IMR-90 (cell line): ENCODE measurements at places on chromosomes 2 and 18. TPM values are rescaled to one million over a fixed set of nuclear protein-coding genes. Genes with fewer than 3 reads are reported as not detected.
A peak's percentile ranks its signal among the peaks of the same experiment; 100 is the strongest.

- H3K27ac ChIP-seq, result no peak overlapping the region
- no peak for DNase-seq
- H3K27me3 ChIP-seq, result peaks cover 39% of the 10 kb centered on the region
- no peaks in the 10 kb centered on the region for H3K4me1 ChIP-seq
These were observed 7.5 kb downstream of the NPPC start for GRCh38 chr2:231918501-231919330.

DNA sequence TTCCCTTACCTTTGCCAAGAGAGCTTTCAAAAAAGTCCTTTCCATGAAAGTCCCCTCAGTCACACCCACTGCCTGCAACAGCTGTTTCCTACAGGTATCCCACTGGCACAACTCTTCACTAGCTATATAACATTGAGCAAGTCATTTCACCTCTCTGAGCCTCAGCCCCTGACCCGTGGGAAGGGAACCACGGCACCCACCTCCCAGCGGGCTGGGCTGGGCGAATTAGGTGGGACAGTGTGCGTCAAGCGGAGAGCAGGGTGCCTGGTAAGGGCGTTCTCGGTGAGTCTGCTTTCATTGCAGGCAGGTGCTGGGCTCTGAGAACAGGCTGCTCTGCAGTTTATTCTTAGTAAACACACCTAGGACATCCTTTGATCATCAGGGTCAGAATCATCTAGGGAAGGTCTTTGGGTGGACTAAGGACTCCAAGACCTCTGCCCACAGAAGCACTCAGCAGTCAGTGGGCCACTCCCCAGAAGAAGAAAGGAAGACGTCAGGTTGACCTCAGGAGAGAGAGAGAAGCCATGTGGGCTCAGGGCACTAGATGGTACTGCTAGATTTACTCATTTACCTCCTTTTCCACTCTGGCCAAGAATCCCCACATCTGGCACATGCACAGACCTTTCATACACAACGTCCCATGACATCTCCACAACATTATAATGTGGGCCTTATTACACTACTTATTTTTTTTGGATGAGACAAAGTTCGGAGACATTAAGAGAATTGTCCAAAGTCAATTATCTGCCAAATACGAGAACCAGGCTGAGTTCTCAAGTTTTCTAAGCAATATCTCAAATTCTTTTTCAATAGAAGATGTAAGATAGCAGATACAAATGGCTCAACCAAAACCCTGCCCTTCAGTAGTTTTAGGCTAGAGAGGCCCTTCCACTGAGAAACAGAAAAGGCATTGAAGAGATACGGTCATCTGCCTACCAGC lies 79.9 kb downstream of the GALNT14 start:
- no peak for DNase-seq
- H3K36me3 ChIP-seq, result no peaks in the 10 kb centered on the region
- H3K27me3 ChIP-seq, result no peaks in the 10 kb centered on the region; the same call in 1 of the 2 replicates
- H3K27ac ChIP-seq, result no peak overlapping the region
- H3K4me3 ChIP-seq, result no peak overlapping the region

- H3K4me3 ChIP-seq, result no peak overlapping the region
- H3K36me3 ChIP-seq, result no peaks in the 10 kb centered on the region
- H3K27me3 ChIP-seq, result no peaks in the 10 kb centered on the region
- no peak overlapping the region for H3K27ac ChIP-seq
These were observed 240.0 kb upstream of the NT5C1B start for GRCh38 chr2:18829251-18829902.

GRCh38 chr2:108988796-108989713 lies at the start of gene EDAR:
TSS of gene EDAR (minus strand) at chr2:108989220. CDS start at chr2:108931014, 58,206 bp downstream.
- H3K36me3 ChIP-seq, result no peaks in the 10 kb centered on the region
- H3K27ac ChIP-seq, result no peak within 1 kb of the TSS
- peaks cover 76% of the 10 kb centered on the region for H3K27me3 ChIP-seq
- no peak for DNase-seq
- H3K4me3 ChIP-seq, result no peak within 1 kb of the TSS

DNA sequence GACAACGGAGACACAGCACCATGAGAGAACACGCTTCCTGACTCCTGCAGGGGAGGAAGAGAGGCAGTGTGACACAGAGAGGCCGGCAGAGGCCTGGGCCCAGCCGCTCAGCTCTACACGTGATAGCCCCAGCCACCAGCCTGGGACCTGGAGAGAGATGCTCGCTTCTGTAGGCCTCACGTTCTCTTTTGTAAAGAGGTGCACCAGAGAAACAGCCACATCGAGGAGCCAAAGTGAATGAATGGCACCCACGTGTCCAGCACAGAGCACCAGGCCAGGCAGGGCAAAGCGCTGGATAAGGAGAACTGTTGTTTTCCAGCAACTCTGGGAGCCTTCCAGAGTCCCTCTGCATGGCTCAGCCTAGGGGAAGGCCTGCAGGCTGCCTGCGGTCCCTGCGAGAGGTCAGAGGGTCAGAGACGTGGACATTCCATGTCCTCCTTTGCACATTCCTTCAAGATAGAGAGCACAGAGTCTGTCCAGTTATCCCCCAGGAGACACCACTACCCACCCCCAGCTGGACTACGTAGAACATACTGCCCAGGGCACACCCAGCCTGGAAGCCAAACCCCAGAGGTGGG lies 14.2 kb downstream of the LIMS2 start:
- no peaks in the 10 kb centered on the region for H3K27me3 ChIP-seq
- peaks cover 11% of the 10 kb centered on the region for H3K36me3 ChIP-seq
- H3K4me3 ChIP-seq, result no peak overlapping the region
- no peak overlapping the region for H3K27ac ChIP-seq
- peaks cover 14% of the 10 kb centered on the region for H3K4me1 ChIP-seq

DNA sequence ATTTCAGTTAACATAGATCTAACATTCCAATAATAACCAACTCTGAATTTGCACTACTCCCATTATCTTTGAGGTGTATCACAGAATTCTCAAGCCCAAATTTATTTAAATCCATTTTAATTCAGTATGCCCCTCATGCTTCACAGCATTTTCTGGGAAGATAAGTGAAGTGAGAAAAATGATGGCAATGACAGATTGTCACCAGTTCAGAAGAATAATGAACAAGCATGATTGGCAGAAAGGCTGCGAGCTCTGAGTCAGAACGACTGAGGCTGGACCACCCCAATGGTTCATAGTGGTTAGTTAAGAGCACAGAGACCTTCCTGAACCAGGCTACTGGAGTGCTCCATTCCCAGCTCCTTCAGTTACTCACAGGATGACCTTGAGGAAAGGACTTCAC lies 4.9 kb downstream of the SPRED2 start:
- no peak overlapping the region for H3K27ac ChIP-seq

DNA sequence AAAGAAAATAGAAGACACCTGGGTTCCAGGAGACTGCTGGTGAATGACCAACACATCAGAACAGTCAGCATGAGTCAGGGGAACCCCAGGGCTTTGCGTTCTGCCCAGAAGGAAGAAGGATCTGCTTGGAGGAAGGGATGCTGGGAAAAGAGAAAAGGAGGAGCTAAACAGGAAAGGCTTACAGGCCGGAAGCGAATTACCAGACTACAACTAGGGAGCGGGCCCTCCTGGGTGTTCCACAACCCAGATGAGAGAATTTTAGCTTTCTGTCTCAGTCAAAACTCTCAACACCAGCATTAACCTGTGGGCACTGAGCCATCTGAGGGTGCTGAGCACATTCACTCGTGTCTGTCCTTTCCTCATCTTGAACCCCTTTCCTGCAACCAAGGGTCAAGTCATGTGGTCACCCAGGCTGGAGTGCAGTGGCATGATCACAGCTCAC lies 19.2 kb downstream of the CDC42EP3 start:
- peak; percentile 97 for DNase-seq
- H3K27ac ChIP-seq, result peak overlapping the region; percentile 42
- H3K36me3 ChIP-seq, result peaks cover 59% of the 10 kb centered on the region

DNA sequence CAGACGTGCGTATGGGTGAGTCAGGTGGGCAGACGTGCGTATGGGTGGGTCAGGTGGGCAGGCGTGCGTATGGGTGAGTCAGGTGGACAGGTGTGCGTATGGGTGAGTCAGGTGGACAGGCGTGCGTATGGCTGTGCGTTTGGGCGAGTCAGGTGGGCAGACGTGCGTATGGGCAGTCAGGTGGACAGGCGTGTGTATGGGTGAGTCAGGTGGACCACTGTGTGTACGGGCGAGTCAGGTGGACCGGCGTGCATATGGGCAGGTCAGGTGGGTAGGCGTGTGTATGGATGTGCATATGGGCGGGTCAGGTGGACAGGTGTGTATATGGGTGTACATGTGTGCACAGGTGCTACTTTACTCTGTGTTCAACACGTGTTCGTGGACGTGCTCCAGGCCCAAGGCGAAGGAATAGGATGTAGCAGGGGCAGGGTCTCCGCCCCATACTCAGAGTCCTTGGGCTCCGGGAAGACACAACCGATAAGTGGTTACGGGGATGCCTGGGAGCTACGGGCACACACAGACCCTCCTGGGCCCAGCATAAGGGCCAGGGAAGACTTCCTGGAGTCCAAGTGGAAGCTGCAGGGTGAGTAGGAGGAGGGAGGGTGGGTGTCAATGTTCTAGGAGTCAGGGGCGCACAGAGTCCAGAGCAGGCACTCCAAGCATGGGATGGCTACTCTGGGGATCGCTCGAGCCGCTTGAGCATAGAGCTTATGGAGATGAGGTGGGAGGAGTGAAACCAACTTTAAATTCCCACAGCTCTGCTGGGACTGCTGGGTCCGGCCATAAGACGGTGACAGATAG lies 27.1 kb upstream of the KLF11 start:
- H3K27me3 ChIP-seq, result peaks cover 5% of the 10 kb centered on the region; the same call in 1 of the 2 replicates
- H3K36me3 ChIP-seq, result no peaks in the 10 kb centered on the region
- peaks cover 2% of the 10 kb centered on the region; the same call in 1 of the 2 replicates for H3K4me1 ChIP-seq
- H3K27ac ChIP-seq, result no peak overlapping the region
- no peak for DNase-seq

GRCh38 chr2:175062787-175063585 lies 57.8 kb upstream of the CHN1 start:
- H3K4me1 ChIP-seq, result no peaks in the 10 kb centered on the region
- no peak overlapping the region for H3K4me3 ChIP-seq
- no peak overlapping the region for H3K27ac ChIP-seq
- DNase-seq, result no peak

DNA sequence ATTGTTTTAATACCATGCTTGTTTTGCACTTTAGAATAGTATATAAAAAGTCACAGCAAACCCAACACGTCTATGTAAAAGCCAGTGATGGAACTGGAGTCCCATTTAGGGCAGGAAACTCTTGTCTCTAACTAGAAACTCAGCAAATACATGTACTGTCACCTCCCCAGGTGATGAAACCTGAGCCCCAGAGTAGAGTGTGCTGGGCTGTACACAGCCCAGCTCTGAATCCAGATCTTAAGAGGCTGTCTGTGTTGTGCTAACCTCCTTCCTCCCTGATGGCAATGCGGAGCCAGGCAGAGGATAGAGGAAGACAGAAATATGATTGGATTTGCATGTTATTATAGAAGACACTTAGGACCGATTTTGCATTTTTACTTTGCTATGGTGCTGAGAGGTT lies 317.5 kb upstream of the TRIB2 start:
- H3K36me3 ChIP-seq, result no peaks in the 10 kb centered on the region
- no peak overlapping the region for H3K4me3 ChIP-seq
- H3K27ac ChIP-seq, result no peak overlapping the region
- no peaks in the 10 kb centered on the region for H3K27me3 ChIP-seq

DNA sequence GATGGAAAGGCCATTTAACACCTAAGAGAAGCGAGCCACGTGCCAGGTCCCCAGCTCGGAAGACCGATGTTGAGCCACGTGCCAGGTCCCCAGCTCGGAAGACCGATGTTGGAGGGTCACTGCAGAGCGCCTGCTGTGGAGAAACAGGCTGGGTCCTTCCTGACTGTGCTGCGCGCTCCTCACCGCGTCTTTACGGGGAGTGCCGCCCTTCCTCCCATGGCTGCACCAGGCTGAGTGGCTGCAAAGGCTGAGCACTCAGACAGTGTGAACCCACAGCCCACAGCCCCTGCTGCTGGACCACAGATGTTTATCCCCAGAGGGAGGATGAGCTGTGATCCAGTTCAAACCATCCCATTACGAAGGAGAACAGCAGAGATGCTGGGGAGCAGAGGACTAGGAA lies 55.7 kb downstream of the RTP5 start:
- no peaks in the 10 kb centered on the region for H3K36me3 ChIP-seq
- DNase-seq, result no peak
- H3K4me1 ChIP-seq, result no peaks in the 10 kb centered on the region
- H3K27ac ChIP-seq, result no peak overlapping the region
- peaks cover 15% of the 10 kb centered on the region for H3K27me3 ChIP-seq

GRCh38 chr2:105378921-105379383 lies 19.9 kb downstream of the FHL2 start:
- peak overlapping the region; percentile 75 for H3K27ac ChIP-seq
- no peaks in the 10 kb centered on the region for H3K27me3 ChIP-seq
- H3K36me3 ChIP-seq, result peaks cover 78% of the 10 kb centered on the region
- H3K4me1 ChIP-seq, result peaks cover 58% of the 10 kb centered on the region
- H3K4me3 ChIP-seq, result no peak overlapping the region

DNA sequence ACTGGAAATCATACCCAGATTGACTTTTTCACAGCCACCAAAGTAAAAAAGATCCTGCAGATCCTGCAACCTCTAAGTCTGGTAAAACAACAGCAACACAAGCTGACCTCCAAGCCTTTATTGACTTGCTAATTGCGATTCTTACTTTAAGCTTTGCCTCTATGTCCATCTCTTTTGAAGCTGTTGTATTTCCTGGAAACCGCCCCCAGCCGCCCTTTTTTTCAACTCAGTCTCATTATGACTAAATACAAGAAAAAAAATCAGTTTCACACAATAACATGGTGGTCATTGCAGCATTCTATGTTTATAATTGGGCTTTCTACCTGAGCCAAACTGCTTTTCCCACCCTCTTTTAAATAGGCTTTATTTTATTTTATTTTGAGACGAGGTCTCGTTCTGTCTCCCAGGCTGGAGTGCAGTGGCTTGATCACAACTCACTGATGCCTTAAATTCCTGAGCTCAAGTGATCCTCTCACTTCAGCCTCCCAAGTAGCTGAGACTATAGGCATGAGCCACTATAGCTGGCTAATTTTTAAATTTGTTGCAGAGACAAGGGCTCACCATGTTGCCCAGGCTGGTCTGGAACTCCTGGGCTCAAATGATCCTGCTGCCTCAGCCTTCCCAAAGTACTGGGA lies 76.2 kb downstream of the MOGAT1 start:
- H3K27ac ChIP-seq, result no peak overlapping the region
- no peaks in the 10 kb centered on the region for H3K27me3 ChIP-seq
- peaks cover 2% of the 10 kb centered on the region; the same call in 1 of the 2 replicates for H3K4me1 ChIP-seq
- DNase-seq, result no peak
- H3K36me3 ChIP-seq, result no peaks in the 10 kb centered on the region

- H3K27ac ChIP-seq, result no peak overlapping the region
- H3K36me3 ChIP-seq, result no peaks in the 10 kb centered on the region
- DNase-seq, result no peak
- no peak overlapping the region for H3K4me3 ChIP-seq
- H3K27me3 ChIP-seq, result peaks cover 9% of the 10 kb centered on the region
- no peaks in the 10 kb centered on the region for H3K4me1 ChIP-seq
These were observed 31.7 kb upstream of the DYNC1I2 start for GRCh38 chr2:171655586-171655985.

The LRP1B gene
- under 0.01 TPM in 2 replicates for total RNA-seq

The TDRD15 gene
- total RNA-seq, result not detected in 2 replicates

The CYTIP gene
- not detected in 2 replicates for total RNA-seq

The OSBPL6 gene
- 2.8 and 3.2 TPM in 2 replicates for total RNA-seq

The KATNAL2 gene
- 0.90 and 1.4 TPM in 2 replicates for total RNA-seq

The RGPD8 gene
- 4.1 and 4.2 TPM in 2 replicates for total RNA-seq

The SERPINB10 gene
- total RNA-seq, result not detected in 2 replicates

The KHK gene
- 0.56 and 0.72 TPM in 2 replicates for total RNA-seq

The GALR1 gene
- total RNA-seq, result not detected in 2 replicates

The POTEI gene
- total RNA-seq, result not detected in 2 replicates

The IL1B gene
- 3.0 and 3.6 TPM in 2 replicates for total RNA-seq

The GNAL gene
- 0.28 and 0.36 TPM in 2 replicates for total RNA-seq

The POTEF gene
- total RNA-seq, result not detected in 2 replicates

The MARS2 gene
- 3.8 and 3.9 TPM in 2 replicates for total RNA-seq

The CD207 gene
- total RNA-seq, result not detected in 2 replicates

The ERCC3 gene
- 40.0 and 43.2 TPM in 2 replicates for total RNA-seq
